Activated CD4-positive, alpha-beta T cell treated with anti-CD3 and anti-CD28 coated beads for 36 hours (primary cell): ENCODE measurements at places on chromosomes 5 and 9.

DNA sequence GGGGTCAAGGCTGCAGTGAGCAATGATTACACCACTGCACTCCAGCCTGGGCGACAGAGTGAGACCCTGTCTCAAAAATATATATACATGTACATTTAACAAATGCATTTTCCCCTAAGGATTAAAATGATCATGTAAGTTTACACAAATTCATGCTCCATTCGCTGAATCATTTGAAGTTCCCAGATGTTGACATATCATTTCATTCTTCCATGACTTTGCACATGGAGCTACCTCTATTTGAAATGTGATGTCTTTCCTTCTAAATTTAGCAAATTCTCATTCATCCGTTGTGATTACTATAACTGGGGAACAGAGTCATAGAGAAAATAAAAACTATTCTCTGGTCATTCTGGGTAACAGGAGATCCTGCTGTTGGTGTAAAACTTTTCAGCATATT is 10.6 kb downstream of the PTGER4 start:
- DNase-seq, result no peak

- no peak for DNase-seq
Measured at GRCh38 chr9:28212979-28213378, 639.7 kb upstream of the C9orf72 start.

GRCh38 chr9:125886365-125886764 is 139.2 kb downstream of the PBX3 start:
- DNase-seq, result no peak

- no peak for DNase-seq
Measured at GRCh38 chr5:176740131-176740701, 70.1 kb upstream of the UNC5A start.

DNA sequence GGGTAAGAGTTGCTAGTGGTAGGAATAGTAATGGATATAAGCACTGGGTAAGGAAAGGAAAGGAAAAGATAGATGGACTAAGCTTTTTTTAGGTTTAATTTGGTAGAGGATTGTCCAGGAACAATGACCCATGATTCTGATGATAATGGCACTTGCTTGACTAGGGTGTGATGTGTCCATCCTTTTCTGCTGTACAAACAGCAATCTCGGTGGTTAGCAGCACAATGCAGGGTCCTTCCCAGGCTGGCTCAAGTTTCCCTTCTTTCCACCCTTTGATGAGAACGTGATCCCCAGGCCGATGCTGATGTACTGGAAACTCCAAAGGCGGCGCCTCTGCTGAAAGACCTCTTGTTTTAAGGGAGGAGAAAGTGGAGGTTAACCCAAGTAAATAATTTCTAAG is 105.3 kb downstream of the TMEM167A start:
- DNase-seq, result no peak

- DNase-seq, result no peak
Measured at GRCh38 chr5:59231221-59231931, 648.5 kb downstream of the RAB3C start.

GRCh38 chr9:83554278-83554677 is 16.1 kb upstream of the FRMD3 start:
- DNase-seq, result no peak

GRCh38 chr5:178293815-178294214 is 61.2 kb upstream of the PHYKPL start:
- no peak for DNase-seq

- no peak for DNase-seq
Measured at GRCh38 chr5:120368923-120369715, 95.0 kb upstream of the PRR16 start.

DNA sequence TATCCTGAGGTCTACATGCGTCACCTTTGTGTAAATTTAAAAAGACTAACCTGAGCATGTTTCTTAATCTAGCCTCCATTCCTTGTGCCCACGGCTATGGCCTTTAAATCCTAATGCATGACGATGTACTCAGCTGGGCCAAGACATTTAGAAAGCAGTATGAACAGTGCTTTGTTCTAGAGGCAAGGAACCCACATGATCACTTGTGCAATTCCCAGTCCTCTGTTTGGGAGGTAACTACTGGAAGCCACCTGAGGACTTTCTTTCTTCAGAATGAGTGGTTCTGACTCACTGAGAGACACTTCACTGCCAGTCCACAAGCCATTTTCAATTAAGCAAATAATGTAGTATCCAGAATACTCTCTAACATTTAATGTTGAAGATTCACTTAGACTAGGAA is 181.3 kb downstream of the RAB3C start:
- no peak for DNase-seq

- DNase-seq, result no peak
Measured at GRCh38 chr9:121172726-121173487, 28.8 kb downstream of the RAB14 start.

- no peak for DNase-seq
Measured at GRCh38 chr9:83396813-83397212, 141.4 kb downstream of the FRMD3 start.

- no peak for DNase-seq
Measured at GRCh38 chr5:127358284-127358683, 67.7 kb downstream of the MEGF10 start.

GRCh38 chr5:126490167-126490940 is 67.1 kb downstream of the GRAMD2B start:
- DNase-seq, result no peak

DNA sequence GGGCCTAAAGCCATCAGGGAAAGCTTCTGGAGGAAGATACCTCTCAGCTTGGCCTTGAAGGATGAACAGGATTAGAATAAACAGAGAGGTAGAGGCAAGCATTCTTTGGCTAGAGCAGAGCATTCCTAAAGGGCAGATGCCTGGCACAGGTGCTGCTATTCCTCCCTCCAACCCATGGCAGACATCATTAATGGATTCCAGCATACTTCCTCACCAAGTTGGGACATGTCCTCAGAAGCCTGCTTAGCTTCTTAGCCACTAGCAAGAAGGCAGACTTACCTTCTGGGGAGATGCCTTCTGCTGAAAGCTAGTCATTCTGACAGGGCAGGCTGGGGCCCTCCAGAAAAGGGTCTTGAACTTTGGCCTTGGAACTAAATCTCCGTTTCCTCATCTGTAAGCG is 122.0 kb downstream of the RGS3 start:
- DNase-seq, result no peak
